ENCODE measurements at places on chromosomes 7 and 10.

DNA sequence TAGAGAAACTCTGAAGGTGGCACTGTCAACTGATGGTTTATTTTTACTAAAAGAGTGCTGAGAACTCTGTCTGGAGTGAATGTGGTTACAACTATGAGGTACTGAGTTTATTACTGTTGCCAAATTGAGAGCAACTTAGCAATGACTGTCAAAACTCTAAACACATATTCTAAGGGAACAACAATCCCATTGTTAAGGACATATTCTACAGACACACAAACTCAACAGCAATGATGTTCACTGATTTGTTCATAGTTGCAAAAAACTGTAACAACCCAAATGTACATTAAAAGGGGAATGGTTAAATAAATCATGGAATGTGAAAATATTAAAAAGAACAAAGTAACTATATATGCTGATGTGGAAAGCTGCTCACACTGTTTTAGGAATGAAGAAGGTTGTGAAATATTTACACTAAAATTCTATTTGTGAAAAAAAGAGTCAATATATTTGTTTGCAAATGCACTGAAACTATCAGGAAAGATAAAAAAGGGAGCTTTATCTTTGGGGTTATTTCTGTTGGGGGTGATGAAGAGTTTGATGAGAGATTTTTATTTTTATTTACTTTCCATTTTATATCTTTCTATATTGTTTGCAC is 12.9 kb downstream of the PON2 start:
- DNase-seq = no peak

DNA sequence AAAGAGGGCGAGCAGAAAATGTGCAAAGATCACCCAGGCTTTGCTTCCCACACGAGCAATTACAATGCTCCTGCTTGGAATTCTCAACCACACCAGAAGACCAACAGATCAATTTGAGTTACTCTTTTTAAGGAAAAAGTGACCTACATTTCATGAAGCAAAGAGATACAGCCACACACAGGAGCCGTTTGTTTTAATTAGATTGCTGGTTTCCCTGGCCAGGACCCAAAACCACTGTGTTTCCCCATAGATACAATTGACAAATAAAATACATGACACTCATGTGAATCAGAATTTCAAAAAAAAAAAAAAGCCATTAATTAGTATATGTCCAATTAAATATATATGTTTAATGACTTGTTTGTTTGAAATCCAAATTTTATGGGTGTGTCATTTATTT is 458.3 kb downstream of the PLXDC2 start:
- DNase-seq = no peak

GRCh38 chr7:82965088-82966036 is 197.3 kb downstream of the PCLO start:
- DNase-seq = no peak

DNA sequence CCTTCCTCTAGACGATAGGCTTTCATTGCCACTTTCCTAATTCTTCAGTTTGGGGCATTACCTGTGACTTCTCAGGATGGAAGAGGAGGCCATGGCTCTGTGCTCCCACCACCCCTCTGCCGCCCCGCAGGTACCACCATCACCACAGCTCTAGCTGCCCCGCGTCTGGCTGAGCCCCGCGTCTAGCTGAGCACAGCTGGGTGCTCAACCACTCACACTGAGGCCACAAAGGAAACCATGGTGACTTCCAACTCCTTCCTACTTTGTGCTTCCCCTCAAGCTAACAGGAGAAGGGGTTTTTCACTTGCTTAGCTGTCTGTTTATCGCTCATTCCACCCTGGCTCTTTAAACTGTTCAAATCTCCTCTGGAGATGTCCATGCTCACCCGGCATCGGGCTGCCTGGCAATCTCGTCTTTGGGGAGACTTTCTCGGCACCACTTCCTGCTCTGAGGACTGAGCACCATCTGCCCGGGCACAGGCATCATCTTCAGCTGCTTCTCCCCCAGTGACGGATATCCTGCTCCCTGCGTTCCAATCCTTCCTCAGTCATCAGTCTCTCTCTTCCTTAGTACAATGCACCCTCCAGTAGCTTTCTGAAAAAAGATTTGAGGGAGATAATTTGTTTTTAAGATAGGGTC is 59.4 kb downstream of the MAD1L1 start:
- no peak for DNase-seq

DNA sequence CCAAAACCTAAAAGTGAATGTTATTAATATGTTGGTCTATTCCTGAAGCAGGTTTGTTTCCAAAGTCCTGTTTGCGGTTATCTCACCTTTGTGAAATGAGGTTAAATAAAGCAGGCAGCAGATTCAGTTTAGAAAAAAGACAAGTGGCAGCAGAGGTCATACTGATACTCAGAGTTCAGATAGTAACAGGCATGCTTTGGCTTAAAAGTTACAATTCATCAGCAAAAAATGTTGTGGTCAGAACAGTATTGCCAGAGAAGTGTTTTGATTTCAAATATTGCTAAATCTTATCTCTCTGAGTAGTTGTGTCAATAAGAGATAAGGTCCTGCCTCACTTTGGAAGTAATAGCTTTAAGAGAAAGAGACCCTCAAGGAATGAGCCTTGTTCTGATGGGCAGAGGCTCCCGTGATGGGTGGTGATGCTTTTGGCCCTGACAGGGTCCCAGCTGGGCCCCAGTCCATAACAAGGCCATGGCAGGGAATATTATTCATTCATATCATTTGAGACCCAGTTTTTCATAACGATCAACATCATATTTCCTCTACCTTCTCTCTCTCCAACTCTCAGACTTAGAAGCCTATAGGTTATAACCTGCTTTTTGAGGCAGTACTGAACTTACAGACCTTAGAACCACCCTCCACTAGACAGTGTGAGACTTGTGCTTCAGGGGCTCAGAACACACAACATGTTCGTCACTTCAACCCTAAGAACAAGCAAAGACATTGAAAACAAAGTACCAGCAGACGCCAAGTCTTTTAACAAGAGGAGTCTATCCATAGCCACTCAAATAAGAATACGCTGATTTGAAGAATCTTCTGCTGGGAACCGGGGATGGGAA is 58.5 kb upstream of the AHR start:
- no peak for DNase-seq

GRCh38 chr7:191981-192649 is at the start of gene FAM20C:
FAM20C (plus strand) TSS chr7:192571; CDS start chr7:193200, 629 bp downstream.
- DNase-seq = peak; percentile 28
